ENCODE measurements at places on chromosomes 16 and 17.

GRCh38 chr16:1413684-1414531 lies 596 bp downstream of the UNKL start:
- peak; percentile 46 for DNase-seq

DNA sequence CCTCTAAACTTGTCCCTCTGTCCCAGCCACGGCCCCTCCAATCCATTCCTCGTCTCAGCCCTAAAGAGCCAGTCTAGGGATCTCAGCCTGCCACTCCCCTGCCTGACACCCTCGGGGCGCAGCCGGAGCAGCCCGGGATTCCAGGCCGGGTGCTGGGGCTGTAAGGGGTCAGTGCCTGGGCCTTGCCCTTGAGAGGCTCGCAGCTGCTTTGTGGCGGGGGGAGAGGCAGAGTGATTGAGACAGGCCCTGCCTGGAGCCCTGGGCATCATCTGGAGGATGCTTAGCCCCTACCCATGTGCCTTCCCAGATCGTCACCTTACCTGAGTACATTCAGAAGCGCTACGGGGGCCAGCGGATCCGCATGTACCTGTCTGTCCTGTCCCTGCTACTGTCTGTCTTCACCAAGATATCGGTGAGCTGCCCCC lies 8.3 kb downstream of the SLC5A10 start:
- no peak for DNase-seq

- DNase-seq, result no peak
Observed at GRCh38 chr17:45980855-45981254, 18.2 kb upstream of the STH start.

- no peak for DNase-seq
Observed at GRCh38 chr17:71464241-71464640, 656.6 kb upstream of the SOX9 start.

GRCh38 chr16:49396206-49396720 lies 22.7 kb downstream of the C16orf78 start:
- no peak for DNase-seq

DNA sequence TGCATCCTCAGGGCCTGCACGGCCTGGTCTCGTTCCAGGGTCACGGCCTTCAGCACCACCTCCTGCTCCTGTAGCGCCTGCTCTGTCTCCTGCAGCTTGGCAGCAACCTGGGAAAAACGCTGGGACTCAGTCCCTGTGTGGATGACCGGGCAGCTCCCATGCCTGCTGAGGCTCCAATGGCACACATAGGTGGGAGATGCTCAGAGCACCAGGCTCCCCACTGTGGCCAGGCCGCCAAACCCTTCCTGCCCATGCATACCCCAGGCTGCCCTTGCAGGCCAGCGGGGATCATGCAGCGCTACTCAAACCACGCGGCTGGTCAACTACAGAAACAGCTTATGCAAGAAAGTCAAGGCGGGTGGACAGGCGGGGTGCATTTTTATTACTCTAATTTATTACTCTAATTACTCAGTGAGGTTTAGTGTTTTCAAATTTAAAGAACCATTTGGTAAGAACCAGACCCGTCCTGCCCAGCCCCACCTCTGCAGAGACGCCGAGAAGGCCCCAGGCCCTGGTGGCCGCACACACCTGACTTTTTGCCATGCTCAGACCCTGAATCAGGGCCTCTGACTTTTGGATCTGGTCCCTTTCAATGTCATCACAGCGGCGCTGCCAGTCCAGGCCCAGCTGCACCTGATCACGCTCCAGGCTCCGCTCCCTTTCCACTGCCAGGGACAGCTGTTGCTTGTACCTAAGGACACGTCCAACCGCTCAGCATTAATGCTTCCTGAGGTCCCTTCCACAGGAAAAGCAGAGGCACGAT lies 34.0 kb downstream of the CCDC57 start:
- DNase-seq, result no peak

DNA sequence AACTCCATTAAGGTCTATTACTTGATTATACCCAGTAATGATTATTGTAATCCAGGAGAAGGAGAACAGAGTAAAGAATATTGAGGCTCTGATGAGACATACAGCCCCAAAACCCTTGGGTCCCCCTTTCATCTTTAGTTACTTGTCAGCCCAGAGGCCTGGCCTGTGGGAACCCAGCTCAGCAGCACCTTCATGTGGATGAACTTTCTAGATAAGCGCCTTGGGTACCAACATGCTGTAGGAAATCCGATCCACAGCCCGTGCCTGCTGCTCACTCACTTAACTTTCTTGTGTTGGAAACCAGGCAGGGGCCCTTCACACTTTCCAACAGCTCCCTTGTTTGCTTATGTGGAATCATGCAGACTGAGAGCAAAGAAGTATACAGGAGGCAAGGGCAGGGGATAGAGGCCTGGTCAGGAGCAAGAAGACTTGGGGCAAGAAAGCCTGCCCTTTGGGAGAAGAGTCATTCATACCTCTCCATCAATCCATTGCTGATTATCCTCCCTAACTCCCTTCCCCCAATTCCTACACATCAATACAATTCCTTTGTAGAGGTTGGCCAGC lies 64.0 kb upstream of the SOX9 start:
- no peak for DNase-seq

GRCh38 chr17:62950067-62950466 lies 16.0 kb upstream of the TANC2 start:
- peak; percentile 81 for DNase-seq

- no peak for DNase-seq
Observed at GRCh38 chr16:31714903-31715504, 158.6 kb upstream of the ZNF267 start.

- no peak for DNase-seq
Observed at GRCh38 chr17:82052638-82053059, 951 bp downstream of the GPS1 start.

GRCh38 chr16:54135361-54136275 lies 151.0 kb downstream of the IRX3 start:
- DNase-seq, result peak; percentile 90

- no peak for DNase-seq
Observed at GRCh38 chr16:87185983-87186382, 131.2 kb downstream of the C16orf95 start.

GRCh38 chr17:54882950-54883349 lies 17.7 kb upstream of the TOM1L1 start:
- no peak for DNase-seq

DNA sequence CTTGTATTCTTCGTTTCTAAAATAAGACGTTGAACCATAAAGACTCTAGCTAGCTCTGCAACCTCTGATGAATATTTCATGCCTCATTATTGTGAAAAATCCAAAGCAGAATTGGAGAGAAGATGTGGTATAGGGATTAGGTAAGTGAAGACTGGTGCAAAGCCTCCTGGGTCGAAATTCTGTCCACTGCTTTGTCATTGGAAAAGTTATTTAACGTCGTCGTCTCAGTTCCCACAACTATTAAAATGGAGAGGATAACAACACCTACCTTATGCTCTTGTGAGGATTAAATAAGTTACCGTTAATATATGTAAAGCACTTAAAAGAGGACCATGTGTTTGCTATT lies 1.4 kb upstream of the PRPSAP2 start:
- DNase-seq, result no peak

- no peak for DNase-seq
Observed at GRCh38 chr17:1011138-1011537, 14.2 kb downstream of the TIMM22 start.

DNA sequence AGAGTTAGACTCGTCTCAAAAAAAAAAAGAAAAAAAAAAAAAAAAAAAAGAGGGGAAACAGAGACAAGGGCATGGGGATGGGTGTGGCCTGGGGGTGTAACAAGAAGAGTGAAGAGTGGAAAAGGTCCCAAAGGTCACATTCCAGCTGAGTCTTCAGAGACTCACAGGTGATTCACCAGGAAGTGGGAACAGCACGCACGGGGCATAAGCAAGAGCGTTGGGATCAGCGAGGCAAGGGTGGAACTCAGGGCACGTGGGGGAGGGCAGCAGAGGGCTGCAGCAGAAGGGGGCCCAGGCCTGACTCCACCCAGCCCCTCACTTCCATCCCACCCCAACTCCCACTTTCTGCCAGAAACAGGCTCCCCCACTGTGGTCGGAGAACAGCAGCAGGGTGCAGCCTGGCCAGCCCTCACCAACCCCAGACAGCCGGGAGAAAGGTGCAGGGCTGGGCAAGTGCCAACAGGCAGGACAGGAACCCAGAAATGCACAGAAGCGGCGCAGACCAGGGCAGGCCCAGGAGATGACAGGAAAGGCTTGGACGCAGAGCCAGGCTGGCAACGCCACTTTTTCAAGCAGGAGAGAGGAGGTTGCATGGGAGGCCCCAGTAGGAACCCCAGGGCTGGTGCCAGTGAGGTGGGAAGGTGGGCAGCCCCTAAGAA lies 3.3 kb downstream of the MEAK7 start:
- DNase-seq, result peak; percentile 66

GRCh38 chr16:76696876-76697275 lies 419.7 kb downstream of the CNTNAP4 start:
- DNase-seq, result no peak

All from EH (cell line).